Hair follicular keratinocyte (primary cell): ENCODE measurements at places on chromosomes 11 and 22. TPM values are rescaled to one million over a fixed set of nuclear protein-coding genes. Genes with fewer than 3 reads are reported as not detected.

SGSM1 gene
- 0.04 and 0.16 TPM in 2 replicates for total RNA-seq

MYO18B gene
- total RNA-seq = under 0.01 TPM in 1 of 2 replicates, not detected in the other

APOL1 gene
- not detected in 2 replicates for total RNA-seq

APOA1 gene
- total RNA-seq = not detected in 2 replicates

MS4A12 gene
- total RNA-seq = not detected in 2 replicates

ATP5MG gene
- 44.9 and 67.7 TPM in 2 replicates for total RNA-seq

DCDC1 gene
- total RNA-seq = not detected in 2 replicates

ZC3H7B gene
- 36.2 and 50.3 TPM in 2 replicates for total RNA-seq

MS4A15 gene
- not detected in 2 replicates for total RNA-seq

DMC1 gene
- total RNA-seq = 0.39 and 1.7 TPM in 2 replicates

KRTAP5-1 gene
- not detected in 2 replicates for total RNA-seq

CSF2RB gene
- not detected in 2 replicates for total RNA-seq

BIRC3 gene
- 2.4 and 2.6 TPM in 2 replicates for total RNA-seq

ZNF215 gene
- total RNA-seq = 3.8 and 5.3 TPM in 2 replicates

BEST1 gene
- 0.11 and 1.4 TPM in 2 replicates for total RNA-seq

SULT4A1 gene
- 0.08 TPM in 1 of 2 replicates, not detected in the other for total RNA-seq
